Hypothalamus (tissue), 51 donors: ENCODE measurements at places on chromosomes 7 and 10.

DNA sequence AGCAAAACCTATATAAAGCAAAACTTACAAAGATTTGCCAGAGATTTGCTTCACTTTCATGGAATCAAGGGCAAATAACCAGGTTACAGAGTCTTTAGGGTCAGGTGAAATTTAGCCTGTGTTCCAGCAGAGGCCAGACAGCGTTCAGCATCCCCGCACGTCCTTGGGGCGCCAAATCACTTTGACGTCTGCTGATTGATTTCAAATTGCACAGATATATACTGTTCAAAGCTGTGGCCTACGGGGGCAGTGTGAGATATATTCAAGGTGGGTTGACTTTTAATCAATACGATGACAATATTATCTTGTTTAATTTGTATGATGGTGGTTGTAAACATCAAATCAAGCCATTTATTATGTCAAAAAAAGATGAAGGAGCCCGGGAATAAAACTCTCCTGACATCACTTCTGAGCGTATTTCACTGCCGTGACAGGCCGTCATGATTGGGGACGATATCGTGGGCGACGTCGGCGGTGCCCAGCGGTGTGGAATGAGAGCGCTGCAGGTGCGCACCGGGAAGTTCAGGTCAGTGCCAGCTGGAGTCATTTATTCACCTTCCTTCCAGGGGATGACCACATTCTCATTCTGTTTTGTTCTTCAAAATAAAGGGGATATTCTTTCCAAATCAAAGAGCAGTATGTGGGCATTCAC, 55.2 kb downstream of the LHPP start:
- DNase-seq = no peak

DNA sequence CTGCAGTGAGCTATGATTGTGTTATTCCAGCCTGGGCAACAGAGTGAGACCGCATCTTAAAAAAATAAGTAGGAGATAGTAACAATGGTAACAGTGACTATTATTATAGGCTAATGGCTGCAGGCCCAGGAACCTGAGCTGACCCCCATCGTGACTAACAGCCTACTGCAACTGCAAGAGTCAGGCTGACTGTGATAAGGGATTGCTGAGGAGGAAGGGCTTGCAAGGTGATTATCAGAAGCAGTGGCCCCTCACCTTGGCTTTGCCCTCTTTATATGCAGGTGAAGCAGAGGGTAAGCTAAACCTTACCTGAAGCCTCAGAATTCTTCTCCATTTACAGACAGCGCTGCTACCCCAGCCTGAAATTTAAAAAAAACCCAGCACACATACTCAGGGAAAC, 83.9 kb upstream of the SDK1 start:
- DNase-seq = no peak

DNA sequence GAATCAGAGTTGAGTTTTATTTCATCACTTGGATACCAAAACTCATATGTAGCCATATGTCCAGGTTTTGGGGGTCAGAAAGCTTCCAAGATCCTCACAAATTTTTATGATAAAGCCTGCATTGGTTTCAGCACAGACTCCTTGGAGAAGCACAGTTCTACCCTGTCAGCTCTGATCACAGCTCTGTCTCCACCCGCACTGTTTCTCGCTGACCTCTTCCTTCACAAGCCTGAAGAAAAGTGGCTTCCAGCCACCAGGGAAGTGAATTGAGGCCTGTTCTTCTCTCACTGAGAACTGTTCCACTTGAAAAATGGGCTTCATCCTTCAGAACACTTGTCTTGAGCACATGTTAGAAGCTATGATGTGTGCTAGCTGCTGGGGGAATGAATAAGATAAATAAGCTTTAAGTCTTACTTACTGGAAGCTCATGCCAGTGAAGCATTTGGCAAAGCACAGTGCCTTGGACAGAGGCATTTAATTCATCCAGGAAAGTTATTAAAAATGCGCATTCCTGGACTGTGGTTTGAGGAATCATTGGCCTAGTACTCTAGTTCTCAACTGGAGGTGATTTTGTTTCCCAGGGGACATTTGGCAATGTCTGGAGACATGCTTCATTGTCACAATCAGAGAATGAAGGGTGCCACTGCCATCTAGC, 133.6 kb downstream of the BMPER start:
- DNase-seq = no peak

DNA sequence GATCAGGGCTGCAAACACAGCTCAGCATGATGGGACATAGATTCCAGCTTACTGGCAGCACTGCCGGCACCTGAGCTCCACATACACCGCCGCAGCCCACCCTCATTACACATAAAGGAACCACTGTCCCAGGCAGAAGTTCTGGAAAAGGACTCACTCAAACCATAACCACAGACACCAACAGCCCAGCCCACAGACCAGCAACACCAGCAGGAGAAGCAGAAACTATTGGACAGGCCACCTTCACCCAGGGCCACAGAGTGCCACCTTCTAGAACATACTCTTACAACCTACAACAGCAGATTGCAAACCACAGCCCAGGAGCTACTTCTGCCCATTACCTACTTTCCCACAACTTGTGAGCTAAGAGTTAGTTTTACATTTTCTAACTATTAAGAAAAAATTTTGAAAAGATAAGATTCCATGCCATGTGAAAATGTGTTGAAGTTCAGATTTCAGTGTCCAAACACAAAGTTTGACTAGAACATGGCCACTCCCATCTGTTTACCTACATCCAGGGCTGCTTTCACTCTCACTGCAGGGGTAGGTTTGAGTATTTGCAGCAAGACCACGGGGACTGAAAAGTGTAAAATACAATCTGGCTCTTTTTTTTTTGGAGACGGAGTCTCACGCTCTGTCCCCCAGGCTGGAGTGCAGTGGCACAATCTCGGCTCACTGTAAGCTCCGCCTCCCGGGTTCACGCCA, 153.0 kb downstream of the TNS3 start:
- no peak for DNase-seq

DNA sequence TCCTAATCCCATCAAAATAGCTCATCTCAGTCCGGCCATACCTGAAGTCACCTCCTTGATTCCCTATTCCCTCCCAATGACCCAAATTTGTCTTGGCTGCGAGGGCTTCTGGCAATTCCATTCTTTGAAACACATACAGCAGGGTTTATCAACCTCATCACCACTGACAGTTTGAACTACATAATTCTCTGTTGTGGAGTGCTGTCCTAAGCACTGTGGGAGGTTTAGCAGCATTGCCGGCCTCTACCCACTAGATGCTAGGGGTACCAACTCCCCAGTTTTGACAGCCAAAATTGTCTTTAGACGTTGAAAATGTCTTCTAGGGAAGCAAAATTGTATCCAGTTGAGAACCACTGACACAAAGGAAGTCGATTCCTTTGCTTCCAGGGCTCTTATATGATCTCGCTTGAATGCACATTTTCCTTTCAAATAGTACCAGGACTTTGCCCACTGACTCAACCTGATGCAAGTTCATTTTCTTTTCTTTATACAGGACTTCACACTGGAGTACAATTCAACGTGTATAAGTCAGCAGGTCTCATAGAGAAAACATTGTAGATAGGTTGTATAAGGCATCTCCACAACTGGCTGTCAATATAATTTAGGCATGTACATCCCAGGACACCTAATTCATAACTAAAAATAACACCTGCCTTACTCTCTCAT, 133.3 kb downstream of the STRA8 start:
- DNase-seq = no peak

- DNase-seq = no peak
Measured at GRCh38 chr7:12257582-12257981, 46.5 kb downstream of the TMEM106B start.

DNA sequence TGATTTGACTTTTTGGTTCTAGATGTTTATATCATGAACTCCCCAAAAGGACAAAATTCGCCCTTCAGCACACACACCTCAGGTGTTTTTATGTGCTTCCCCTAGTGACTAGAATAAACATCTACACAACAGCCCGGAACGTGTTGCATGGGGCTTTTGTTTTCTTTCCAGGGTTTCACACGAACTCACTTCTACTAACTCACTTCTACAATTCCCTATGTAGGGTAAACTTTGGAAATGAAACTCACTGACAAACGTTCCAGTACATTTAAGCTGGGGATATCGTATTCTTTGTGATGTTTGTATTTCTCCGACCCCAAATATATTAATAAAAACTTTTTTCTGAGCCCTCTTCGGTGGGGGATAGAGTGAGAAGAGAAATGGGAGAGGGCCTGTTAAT, 1.4 kb downstream of the TRA2A start:
- no peak for DNase-seq

- no peak for DNase-seq
Measured at GRCh38 chr10:5938291-5938690, 39.1 kb downstream of the IL15RA start.

DNA sequence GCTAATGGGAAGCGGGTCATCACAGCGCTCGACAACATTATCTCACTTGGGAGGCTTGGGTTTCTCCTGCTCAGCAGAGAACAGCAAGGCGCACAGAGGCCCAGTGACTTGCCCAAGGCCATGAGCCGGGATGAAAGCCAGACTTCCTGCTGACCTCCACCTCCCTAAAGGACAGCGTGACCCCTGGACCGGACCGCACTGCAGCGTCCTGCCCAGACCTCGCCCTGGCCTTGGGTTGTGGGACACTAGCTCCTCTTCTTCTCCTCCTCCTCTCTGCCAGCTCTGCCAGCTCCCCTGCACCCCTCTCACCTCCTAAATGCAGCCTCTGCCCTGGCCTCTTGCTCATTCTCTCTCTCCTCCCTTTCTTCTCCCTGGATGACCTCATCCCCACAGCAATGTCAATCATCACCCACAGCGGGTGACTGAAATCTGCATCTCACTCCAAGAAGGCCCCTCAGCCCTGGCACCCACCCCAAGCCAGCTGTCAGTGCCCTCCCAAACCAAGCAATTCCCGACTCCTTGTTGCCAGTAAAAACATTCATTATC, 19.4 kb downstream of the SPOCK2 start:
- DNase-seq = no peak

DNA sequence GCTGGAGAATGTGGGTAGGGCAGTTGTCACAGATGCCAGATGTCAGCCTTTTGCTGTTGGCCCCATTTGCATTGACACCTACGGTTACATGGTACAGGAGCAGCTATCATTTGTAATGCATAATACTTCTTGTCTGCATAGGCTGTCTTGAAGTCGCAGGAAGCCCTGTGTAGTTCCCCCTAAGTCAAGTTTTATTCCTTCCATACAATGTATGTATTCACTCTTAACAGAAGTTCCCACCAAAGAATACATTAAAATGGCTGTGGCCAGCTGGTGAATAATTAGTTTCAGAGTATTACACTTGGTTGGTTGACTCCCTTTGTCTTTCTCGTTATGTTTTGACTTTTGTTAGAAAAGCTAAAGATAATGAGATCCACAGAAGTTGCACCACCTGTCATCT, 1169.0 kb downstream of the REEP3 start:
- DNase-seq = no peak

GRCh38 chr7:106372126-106372525, 87.3 kb upstream of the NAMPT start:
- no peak for DNase-seq
